Epithelial cell of prostate (primary cell): ENCODE measurements at places on chromosomes 2 and 18.

DNA sequence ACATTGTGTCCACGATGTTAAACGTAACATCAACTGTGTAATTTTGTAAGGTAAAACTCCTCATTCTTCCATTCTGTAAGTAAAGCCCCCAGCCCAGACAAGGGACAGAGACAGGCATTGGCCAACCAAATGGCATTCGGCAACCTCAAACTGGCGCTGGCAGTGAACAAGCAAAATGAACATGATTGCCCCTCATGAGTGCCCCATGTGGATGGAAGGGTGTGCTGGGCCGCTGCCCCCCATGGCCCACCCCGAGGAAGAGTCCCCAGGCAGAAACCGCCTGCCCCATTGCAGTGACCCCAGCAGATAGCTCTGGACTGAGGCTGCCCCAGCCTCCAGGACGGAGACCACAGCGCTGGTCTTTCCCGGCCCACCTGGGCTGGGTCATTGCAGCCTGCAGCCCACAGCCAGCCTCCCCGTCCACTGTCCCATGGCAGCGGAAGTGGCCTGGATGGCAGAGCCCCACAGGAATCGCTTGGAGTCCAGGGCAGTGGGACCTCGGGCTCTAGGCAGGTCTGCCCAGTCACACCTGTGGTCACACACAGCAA lies 220.2 kb downstream of the HDAC4 start:
- no peak for DNase-seq

- DNase-seq: no peak
Observed at GRCh38 chr18:68472701-68473295, 242.1 kb downstream of the TMX3 start.

DNA sequence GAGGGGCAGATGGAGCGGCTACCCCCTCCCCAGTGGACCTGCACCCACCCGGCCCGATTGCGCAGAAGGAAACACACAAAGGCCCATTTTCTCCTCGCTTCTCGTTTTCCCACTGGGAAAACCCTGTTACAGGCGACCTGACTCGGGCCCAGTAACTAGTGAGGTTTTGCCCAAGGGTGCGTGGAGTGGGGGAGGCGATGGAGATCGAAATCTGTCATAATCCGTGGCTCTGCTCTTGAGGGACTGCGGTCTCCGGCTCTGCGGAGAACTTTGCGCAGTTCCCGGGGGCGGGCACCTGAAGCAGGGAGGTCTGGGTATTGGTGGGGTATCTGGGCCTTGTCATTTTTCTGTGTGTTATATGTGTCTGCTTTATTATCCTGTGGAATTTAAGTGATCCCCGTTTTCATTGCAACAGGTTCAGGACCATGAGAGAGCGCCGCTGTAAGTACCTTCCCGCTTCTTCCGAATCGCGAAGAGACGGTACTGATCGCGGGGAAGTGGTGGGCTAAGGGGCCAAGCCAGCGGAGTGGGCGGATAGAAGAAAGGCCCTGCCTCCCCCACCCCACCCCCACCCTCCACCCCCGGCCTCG lies 4.0 kb upstream of the HOXD4 start:
- DNase-seq: no peak

DNA sequence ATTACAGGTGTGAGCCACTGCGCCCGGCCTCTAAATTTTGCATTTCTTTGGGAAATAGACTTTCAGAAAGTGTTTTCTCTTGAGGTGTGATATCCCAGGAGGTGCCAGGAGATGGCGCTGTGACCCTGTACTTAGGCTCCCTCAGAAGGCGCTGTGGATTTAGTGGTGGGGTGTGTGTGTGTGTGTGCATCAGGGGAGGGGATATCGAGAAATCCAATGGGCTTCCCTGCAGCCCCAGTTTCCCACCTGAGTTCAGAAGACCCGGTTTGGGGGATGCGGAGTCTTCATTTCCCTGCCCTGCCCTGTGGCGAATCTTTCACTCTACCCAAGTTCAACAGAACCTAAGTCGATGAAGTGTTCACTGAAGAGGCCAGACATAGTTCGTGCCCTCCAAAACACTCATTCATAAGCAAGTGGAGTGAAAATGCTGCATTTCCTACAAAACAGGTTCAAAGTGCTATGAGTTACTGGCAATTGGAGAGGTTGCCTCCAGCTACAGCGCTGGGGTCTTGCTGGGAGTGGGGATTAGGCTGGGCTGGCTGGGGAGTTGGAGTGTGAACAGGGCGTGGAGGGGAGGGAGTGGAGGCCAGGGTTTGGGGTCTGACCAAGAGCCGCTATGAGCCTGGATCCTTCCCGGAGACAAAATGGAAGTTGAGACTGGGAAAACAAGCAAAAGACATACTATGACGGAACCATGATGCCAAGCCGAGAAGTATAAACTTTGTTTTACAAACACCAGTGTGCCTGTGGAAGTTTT lies 6.5 kb upstream of the WNT6 start:
- DNase-seq: no peak

DNA sequence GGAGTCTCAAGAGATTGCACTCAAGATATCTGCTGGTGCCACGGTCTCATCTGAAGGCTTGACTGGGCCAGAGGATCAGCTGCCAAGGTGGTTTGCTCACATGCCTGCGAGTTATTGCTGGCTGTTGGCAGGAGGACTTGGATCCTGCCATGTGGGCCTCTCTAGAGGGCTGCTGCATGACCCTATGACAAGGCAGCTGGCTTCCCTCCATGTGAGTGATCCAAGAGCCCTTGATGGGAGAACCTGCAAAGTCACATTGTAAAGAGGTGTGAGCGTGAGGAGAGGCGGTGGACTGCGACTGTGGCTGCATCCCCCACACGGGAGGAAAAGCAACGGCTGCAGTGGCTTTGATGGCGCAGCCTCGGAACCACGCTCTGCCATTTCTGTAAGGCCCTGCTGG lies 4.0 kb upstream of the ALLC start:
- no peak for DNase-seq

DNA sequence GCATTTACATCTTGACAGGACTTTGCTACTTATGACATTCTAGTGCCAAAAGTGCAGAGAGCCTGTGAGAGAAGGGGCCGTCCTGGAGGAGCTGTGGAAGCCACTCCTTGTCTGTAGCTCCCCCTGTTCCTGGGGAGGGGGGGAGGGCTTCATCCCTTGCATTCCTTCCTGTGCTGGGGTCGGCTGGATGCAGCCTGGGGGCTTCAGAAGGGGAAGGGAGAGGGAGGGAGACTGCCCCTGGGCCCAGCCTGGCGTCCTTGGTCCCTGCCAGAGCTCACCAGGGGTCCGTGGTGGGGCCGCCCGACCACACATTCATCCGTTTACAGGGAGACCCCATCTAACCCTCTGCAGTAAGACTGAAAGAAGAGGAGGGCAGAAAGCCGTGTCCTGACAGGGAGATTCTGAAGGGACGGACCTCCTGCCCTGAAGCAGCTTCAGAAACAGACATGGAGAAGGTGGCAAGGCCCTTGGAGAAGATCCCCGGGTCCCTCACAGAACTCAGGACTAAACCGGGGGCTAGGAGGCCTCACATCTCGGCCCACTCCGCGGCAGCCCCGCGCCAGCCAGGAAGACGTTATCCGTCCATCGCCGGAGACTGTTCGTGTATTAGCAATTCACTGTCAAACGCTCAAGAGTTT lies 258.3 kb upstream of the SALL3 start:
- no peak for DNase-seq

- no peak for DNase-seq
Observed at GRCh38 chr2:205860181-205860580, 177.9 kb downstream of the NRP2 start.

GRCh38 chr2:176612036-176612435 lies 342.8 kb downstream of the MTX2 start:
- DNase-seq: no peak

DNA sequence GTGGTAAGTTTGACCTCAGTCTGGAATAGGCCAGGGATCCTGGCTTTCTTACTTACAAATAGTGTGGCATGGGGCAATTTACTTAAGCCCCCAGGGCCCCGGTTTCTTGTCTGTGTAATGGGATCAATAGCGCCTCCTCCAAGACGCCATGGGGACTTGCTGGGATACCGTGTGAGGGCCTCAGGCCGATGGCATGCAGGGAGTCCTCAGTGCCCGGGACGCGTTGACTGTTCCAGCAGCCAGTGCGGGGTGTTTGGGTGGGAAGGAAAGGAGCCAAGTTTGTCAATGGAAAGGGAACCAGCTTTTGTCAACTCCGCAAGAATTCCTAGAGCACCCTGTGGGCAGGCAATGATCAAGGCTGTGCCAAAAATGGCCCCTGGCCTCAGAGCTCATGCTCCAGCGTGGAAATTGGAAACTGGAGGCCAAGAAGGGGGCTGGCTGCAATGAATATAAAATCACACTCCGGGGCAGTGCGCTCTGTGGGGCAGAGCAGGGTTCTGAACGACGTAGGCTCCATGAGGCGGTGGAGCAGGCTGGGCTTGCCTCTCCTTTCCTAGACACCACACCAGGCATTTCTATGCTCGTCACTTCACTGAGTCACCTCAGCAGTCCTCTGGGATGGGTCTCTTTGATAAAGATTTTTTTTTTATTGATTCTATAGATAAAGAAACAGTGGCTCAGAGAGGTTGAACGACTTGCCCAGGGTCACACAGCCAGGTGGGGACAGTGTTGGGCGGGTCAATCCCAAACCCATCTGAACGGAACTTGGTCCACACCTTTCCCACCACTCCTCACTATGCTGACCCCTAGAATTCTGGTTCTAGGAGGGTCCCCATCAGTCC lies 56.7 kb upstream of the ASAP2 start:
- DNase-seq: no peak

- DNase-seq: no peak
Observed at GRCh38 chr18:3914109-3914508, 464.1 kb downstream of the TGIF1 start.

GRCh38 chr2:239455436-239456203 lies 54.8 kb upstream of the HDAC4 start:
- no peak for DNase-seq

DNA sequence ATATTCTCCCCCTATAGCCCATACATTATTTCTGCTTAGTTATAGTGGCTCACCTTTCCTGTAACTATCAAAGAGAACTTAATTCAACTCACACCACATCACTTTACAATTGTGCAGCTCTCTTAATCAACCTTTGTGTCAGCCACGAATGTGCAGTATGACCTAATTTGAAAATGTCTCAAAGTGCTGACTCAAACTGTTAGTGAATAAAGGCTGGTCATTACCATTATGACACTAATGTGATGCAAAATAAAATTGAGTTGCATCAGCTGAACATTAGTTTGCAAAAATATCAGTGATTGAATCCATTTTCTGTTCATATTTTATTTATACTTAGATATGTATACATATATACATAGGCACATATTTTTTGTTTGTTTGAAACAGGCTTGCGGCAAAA lies 251.8 kb downstream of the MEIS1 start:
- no peak for DNase-seq

GRCh38 chr2:208356846-208357574 lies 49.6 kb upstream of the PTH2R start:
- no peak for DNase-seq

GRCh38 chr18:46859855-46860254 lies 57.5 kb downstream of the PIAS2 start:
- DNase-seq: no peak

- DNase-seq: peak; percentile 62
Observed at GRCh38 chr2:230737791-230738226, 25.2 kb downstream of the CAB39 start.

DNA sequence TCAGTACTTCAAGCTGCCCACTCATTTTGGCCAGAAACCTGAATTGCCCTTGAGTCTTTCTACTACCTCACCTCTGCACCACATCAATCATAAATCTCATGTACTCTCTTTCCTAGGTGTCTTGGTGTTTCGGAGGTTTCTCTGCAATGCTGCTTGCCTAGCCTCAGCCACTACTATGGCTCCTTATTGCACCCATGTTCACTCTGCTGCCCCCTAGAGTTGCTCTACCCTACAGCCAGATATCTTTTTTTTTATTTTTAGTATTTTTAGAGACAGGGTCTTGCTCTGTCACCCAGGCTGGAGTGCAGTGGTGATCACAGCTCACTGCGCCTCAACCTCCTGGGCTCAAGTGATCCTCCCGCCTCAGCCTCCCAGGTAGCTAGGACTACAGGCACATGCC lies 413.0 kb downstream of the PTPRM start:
- DNase-seq: no peak

GRCh38 chr2:137872577-137872976 lies 91.7 kb upstream of the HNMT start:
- no peak for DNase-seq

DNA sequence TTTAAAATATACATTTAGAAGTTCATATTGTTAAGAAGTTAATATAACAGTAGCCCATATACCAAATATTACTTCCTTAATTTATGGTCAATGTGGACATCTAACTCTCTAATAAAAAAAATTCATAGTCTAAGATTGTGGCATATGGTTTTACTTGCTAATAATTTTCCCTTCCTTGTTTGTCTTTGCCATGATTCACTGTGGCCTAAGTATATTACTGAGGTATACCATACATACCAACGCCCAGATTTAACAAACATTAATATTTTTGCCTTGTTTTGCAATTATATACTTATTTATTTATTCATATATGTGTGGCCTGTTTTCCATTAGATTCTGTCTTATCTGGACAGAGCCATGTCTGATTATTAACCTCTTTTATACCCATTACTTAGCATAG lies 54.6 kb upstream of the CCDC150 start:
- DNase-seq: no peak

DNA sequence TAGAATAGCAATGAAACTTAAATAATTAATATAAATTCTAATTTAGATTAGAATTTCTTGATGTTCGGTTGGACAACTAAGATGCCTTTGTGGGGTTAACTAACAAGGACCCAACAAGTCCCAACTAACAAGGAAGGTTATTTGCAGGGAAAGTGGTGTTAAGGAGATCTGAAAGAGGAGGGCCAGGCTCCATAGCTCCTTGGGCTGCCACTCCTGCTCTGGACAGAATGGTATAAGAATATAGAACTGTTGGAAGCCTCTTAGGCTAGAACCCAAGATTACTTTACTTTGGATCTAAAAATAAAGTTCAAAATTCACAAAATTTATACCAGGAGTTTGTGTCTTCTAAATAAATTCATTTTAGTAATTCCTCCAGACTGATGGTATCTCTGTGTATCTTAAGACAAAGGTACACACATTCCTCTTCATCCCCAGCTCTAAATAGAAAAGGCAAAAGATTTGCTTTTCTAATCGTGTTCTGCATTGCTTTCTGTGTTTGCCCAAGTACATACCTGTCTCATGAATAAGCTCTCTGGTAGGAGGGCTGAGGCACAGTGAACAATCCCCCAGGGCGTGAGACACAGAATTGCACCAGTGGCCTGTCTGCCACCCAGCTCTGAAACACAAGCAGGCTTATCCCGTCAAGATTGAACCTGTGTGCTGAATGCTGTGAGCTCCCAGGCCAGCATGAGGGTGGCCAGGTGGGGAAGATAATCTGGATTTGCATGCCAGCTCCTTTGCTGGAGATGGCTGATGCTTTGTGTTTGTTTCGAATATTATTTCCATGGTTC lies 176.0 kb downstream of the ACKR3 start:
- DNase-seq: peak; percentile 84

- DNase-seq: no peak
Observed at GRCh38 chr2:111202266-111203040, 81.7 kb downstream of the BCL2L11 start.

GRCh38 chr2:119264781-119265692 lies 41.4 kb downstream of the STEAP3 start:
- DNase-seq: no peak

GRCh38 chr2:197705912-197706838 lies 1.0 kb downstream of the MARS2 start:
- no peak for DNase-seq
